Neuronal stem cell (in vitro differentiated cells): ENCODE measurements at places on chromosomes 6 and 20.

DNA sequence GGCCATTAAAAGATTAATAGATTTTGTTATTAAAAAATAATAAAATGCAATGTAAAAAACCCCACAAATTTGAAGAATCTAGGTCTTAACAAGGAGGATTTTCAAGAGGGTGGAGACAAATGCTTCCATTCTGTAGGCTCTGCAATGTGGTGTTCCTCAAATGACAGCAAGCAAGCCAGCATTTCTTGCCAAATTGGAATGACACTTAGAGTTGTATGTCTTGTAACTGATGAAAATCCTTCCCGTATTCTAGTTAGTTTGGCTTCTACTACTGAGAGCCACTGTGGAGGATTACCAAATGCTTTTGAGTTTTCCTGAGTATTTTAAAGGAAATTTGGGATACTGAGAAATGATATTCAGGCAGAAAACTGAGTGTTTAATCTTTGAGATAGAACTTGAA is 1225.5 kb upstream of the CITED2 start:
- DNase-seq: no peak

DNA sequence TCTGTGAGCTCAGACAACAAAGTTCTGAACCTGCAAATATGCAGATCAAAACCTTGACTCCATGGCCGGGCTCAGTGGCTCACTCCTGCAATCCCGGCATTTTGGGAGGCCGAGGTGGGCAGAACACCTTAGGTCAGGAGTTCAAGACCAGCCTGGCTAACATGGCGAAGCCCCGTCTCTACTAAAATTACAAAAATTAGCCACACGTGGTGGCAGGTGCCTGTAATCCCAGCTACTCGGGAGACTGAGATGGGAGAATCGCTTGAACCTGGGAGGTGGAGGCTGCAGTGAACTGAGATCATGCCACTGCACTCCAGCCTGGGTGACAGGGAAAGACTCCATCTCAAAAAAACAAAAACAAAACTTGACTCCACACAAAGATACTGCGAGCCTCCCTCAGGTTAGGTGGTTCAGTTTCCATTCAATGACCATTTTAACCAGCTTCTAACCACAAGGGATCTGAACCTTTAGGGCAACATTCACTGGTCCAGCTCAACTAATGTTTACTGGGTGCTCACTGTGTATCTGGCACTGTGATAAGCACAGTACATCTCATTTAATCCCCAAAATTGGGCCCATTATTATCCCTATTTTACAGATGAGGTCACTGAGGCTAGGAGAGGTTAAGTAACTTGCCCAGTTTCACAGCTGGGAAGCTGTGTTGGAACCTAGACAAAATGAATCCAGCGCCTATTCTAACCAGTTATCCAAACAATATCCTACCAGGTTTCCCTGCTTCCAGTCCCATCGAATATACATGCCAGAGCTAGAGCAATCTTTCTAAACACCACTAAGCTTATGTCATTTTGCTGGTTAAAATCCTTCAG is 1.8 kb downstream of the SNRPB start:
- DNase-seq: no peak

GRCh38 chr6:104621396-104621795 is 238.3 kb downstream of the HACE1 start:
- no peak for DNase-seq

DNA sequence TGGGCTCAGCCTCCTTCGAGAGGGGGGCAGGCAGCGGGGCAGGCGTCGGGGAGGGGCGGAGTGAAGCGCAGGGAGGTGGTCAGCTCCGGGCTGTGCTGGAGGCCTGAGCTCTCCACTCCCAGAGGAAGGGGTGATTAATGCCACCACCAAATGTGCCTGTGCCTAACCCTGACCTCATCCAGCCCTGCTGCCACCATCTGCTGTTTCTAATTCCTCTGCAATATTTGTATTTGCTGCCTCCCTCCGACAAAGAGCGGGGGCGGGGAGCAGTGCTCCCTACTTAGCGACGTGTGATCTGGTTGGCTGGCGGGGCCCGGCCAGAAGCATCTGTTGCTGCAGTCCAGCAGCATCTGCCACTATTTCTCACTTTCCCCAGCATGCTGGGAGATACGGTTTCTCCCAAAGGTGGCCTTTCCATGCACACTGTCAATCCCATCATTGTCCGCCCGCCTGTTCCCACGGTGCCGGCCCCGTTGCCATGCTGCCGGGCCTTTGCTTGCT is 47.0 kb downstream of the DLL1 start:
- DNase-seq: no peak

DNA sequence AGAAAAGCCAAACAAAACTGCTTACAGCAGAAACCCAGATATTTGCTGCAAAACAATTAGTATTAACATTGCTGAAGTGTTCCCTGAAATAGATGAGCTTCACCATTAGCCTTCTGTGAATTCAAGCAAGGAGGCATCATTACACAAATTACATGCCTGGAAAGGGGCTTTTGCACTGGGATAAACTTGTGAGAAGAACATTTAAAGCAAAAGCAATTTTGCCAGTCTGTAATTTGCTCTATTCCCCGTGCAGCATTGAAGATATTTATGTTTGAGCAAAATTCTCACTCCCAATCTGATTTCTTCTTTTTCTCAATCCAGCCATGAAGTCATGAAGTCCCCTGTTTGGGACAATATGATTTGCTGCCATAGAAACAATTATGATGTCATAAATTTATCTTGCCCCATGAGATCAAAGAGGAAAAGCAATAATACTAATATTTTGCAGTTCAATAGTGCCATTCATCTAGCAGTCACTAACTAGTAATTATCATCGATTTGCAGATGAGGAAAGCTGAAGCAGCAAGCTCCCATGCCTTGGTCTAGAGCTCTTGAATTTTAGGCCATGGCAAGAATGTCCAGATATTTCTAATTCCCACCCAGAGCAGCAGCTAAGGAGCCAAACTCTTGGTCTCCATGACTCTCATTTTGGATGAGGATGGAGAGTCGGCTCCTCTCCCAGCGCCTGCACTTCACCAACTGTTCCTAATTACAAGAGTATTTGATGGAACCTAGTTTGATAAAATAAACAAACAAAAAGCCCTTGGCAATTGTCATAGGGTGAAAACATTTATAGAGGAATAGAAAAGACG is 49.5 kb upstream of the CCN6 start:
- DNase-seq: no peak

DNA sequence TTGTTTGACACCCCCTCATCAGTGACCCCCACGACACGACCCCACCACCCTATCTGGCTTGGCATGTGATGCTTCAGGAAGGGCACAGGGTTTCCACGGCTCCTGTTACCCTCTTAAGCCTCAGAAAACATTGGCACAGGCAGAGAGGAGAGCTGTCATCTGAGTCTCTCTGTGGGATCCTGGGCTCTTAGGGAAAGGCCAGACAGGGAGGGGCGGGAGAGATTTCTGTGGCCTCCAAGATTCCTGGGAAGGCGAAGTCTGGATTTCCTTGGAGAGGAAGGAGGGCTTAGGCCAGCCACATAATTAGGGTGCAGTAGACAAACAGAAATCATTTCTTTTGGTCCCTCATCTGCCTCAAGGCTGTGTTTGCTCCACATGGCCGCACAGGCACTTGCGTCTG is 191.6 kb upstream of the SNX9 start:
- DNase-seq: no peak
